Amniotic epithelial cell (primary cell): ENCODE measurements at places on chromosomes 1 and 21.
A peak's percentile ranks its signal among the peaks of the same experiment; 100 is the strongest.

DNA sequence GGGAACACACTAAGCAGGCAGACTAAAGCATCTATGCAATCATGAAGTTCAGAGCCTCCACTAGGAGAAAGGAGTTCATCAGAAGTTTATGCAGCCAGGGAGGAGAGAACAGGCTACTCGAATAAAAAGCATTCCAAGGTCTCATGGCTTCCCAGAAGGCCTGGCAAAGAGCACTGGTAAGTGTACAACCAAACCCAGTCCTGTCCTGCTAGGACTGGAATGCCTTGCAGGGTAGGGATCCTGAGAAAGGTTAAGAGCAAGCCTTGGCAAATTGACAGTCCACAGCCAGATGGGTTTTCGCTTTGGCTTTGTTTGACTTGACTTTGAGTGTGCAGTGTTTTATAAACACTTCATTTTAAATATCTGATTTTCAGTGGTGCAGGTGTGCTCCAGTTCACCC lies 133.6 kb upstream of the ATP1B1 start:
- no peak for DNase-seq

DNA sequence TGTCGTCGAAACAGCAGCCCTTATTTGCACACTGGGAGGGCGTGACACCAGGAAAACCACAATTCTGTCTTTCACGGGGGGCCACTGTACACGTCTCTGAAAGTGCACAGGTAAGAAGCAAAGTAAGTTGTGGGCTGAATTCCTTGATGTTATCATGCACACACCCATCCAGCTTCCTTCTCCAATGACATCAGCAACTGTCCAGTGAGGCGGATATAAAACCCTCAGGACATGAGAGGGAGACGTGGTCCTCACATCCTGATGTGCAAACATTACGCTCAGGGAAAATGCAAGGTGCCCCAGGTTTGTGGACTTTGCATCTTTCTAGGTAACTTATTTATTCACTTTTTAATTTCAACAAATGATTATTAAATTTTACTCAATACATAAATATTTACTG lies 3.0 kb downstream of the TFF1 start:
- no peak for DNase-seq

- DNase-seq = peak; percentile 52
These were observed 9.7 kb upstream of the PPIE start for GRCh38 chr1:39729030-39729429.

- no peak for DNase-seq
These were observed 22.6 kb downstream of the TNNT2 start for GRCh38 chr1:201354901-201355295.

DNA sequence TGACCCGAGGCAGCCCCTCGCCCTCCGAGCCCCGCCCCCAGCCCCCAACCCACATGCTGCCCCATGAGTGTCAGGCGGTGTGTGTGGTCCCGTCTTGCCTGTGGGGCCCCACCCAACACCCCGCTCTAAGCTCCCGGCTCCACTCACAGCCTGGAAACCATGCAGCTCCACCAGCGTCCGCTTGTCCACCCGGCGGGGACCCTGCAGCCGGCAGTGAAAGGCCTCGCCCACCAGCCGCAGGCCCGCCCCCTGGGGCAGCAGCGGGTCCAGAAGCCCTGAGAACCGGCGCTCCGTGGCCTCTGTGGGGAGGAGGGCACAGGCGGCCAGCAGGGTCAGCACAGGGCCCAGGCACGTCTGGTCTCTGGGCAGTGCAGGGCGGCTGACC lies 2.7 kb downstream of the C1QTNF12 start:
- DNase-seq = no peak

- peak; percentile 81 for DNase-seq
These were observed 14.7 kb downstream of the HSF2BP start for GRCh38 chr21:43644609-43645008.

DNA sequence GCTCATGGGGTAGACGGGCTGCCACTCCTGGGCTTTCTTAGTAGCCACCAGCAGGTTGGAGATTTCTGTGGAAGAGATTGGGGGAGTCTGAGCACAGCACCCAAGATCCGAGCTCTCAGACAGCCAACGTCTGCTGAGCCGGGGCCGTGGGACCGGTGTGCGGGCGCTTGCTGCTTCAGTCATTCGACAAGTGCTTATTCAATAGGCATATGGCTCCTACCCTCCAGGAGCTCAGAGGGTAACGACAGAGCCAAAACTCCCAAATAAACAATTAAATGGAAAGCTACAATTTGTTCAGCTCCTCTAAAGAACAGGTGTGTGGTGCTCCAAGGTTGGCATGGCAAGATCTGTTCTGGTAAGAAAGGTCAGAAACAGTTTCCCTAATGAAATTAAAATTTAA lies 106.0 kb downstream of the RAVER2 start:
- no peak for DNase-seq

- peak; percentile 27 for DNase-seq
These were observed 1.0 kb downstream of the DDAH1 start for GRCh38 chr1:85463731-85464496.

DNA sequence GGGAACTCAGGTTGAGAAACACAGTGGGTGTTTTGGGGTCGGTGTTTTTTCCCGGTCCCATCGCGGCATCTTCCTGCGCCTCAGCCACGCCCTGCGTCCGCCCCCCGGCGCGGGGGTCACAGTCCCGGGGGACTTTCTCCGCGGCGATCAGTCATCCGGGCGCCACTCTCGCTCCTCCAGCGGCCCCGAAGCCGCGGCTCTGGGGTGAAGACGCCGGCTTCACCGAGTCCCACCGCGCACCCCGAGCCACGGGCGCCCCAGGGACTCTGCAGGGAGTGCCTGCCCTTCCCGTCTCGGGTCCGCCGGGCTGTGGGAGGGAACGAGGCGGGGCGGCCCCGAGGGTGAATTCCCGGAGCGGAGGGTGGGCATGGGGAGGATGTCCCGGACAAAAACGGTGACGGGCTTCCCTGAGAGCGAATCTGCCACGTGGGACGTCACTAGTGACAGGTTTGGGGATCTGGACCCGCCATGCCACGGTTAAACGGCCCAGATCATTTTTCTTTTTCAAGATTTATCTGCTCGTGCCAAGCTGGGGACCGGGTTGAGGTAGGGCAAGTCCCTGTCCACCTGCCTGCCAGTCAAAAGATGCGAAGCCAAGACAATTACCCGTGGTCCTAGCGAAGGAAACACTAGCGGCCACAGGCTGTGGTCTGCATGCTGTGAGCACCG lies 717 bp upstream of the BATF3 start:
- no peak for DNase-seq

GRCh38 chr1:99731384-99731783 lies 35.1 kb downstream of the FRRS1 start:
- DNase-seq = peak; percentile 45

DNA sequence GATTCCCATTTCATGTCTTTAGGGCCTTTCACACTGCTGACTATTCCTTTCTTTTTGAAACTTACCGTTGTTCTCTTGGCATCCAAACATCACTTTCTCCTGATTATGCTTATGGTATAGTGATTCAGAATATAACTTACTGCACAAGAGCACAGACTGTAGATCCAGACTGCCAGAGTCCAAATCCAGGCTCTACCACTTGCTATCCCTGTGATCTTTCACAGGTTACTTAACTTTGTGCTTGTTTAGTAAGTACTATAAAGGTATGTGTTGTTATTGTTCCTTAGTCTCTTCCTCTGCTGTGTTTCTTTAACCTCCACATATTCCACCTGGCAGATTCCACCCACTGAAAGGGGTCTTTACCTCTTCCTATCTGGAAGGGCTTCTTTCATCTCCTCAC lies 8.4 kb downstream of the SCMH1 start:
- peak; percentile 14 for DNase-seq

DNA sequence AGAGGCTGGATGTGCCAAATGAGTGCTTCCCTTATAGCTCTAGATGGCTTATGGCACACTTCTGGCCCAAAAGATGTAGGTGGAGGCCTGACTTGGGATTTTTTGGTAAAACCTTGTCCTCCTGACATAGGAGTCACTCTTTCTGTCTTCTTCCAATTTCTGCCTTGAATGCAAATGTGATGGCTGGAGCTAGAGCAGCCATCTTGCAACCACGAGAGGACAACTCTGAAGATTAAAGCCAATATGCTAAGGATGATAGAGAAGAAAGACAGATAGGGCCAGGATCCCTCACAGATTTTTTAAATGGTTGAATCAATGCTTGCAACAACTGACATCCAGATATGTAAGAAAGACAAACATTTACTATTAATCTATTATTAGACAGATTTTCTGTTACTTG lies 8.5 kb upstream of the GPR137B start:
- no peak for DNase-seq

- no peak for DNase-seq
These were observed 193.7 kb downstream of the FOXD2 start for GRCh38 chr1:47631411-47631995.

GRCh38 chr1:3391711-3392110 lies 62.8 kb upstream of the ARHGEF16 start:
- DNase-seq = no peak

DNA sequence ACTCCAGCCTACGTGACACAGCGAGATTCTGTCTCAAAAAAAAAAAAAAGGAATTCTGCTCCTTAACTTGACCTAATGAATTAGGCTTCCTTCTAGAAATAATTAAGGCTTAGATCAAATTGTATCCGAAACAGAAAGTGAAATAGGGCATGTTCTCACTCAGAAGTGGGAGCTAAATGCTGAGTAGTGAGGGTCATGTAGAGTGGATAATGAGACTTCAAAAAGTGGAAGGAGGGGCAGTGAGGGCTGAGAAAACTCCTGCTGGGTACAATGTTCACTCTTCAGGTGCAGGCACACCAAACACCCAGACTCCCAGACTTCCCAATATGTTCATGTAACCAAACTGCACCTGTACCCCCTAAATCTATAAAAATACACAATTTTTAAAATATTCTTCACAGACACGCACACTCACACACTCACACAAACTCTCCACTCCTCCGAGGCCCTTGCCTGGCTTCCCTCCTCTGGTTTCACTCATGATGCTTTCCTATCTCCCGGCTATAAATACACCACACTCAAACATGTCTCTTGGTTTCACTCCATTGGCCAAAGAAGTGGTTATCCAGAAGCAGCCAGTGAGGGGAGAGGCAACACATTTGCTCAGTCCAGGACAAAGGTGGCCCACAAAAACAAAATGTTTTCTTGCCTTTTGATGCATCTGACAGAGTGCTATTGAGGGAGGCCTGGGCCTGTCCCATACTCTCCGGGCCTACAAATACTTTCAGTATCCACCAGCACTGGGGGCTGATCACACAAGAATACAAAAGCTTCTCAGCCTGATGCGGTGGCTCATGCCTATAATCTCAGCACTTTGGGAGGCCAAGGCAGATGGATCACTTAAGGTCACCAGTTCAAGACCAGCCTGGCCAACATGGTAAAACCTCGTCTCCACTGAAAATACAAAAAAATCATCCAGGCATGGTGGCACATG lies 249.2 kb downstream of the TOMM20 start:
- peak; percentile 54 for DNase-seq

DNA sequence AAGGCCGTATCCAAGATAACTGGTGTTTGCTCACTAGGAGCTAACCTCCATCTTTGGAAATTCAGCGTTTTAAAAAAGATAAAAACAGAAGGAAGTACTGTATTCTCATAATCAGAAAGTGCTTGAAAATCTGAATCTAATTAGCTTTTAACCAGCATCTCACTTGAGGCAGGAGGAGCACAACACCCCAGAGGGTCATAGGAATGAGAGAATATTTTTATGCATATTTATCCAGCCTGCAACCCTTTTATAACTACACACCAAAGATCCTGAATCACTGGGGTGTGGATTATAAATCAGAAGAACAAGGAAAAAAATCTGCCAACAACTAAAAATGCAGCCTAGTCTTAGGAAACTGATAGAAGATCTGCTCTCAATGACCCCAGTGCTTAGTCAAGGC lies 68.0 kb upstream of the PTCH2 start:
- no peak for DNase-seq

DNA sequence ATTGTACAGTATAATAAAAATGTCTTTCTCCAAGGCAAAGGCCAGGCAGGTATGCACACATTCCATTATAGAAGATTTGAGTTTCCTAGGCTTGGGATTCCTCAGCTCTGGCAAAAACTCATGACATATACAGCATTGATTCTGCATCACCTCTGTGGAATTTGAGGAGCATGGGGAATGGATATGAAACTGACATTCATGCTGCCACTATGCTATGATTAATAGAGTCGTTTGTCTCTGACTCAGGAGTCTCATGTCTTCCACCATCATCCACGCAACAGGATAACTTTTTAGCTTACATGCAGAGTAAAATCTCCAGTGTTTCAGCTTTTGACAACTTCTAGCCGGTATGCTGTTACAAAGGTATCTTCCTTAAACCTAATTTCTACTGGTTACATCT lies 49.8 kb upstream of the ADORA3 start:
- peak; percentile 82 for DNase-seq

GRCh38 chr1:36536727-36537126 lies 54.0 kb upstream of the CSF3R start:
- no peak for DNase-seq

GRCh38 chr1:55359611-55360010 lies 144.4 kb upstream of the USP24 start:
- DNase-seq = peak; percentile 32

- DNase-seq = no peak
These were observed 79.8 kb upstream of the WNT4 start for GRCh38 chr1:22222723-22223122.

DNA sequence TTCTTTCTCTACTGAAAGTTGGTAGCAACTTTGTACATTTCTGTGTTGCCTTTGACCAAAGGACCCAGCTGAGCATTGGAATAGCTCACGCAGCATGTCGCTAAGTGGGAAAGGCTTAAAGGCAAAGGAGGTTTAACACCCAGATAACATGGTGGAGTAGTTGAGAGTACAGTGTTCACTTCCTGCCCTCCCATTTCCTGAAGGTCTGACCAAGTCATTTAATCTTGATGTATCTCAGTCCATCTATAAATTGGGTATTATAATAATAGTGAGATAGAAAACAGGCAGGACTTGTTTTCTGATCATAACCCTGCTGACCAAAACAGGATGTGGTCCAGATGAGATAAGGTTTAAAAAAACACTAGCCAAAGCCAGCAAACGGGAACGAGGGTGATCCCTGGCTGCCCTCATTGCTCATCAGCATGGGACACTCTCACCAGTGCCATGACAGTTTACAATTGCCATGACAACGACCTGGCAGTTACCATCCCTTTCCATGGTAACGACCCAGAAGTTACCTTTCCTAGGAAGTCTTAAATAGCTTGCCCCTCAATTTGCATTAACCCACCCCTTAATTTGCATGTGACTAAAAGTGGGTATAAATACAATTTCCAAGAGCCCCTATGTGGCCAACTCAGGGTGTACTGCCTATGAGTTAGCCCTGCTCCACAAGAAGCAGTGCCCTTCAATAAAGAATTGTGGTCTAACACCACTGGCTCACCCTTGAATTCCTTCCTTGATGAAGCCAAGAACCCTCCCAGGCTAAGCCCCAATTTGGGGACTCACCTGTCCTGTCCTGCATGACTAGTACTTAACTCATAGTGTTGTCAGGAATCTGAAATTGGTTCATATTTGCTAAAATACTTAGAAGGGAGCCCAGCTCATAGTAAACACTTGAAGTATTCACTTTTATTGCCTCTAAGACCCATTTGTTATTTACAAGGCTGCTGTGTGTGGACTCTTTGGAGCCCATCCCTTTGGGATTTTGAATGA lies 28.4 kb upstream of the FHAD1 start:
- DNase-seq = peak; percentile 79

GRCh38 chr1:9520411-9520810 lies 18.9 kb upstream of the SLC25A33 start:
- no peak for DNase-seq

- no peak for DNase-seq
These were observed 35.7 kb downstream of the SDC3 start for GRCh38 chr1:30872948-30873263.
